ENCODE measurements at places on chromosomes 6 and 20.

GRCh38 chr20:59938221-59938620 lies 1.9 kb downstream of the PPP1R3D start:
- DNase-seq = no peak

- DNase-seq = no peak
Observed at GRCh38 chr6:7540595-7540994, 876 bp upstream of the DSP start.

- no peak for DNase-seq
Observed at GRCh38 chr6:41504466-41505121, 41.6 kb upstream of the FOXP4 start.

- peak; percentile 20 for DNase-seq
Observed at GRCh38 chr6:73200735-73201134, 24.6 kb downstream of the KHDC1L start.

- peak; percentile 95 for DNase-seq
Observed at GRCh38 chr6:14728396-14729024, 517.4 kb upstream of the JARID2 start.

GRCh38 chr6:134247231-134247833 lies 70.6 kb downstream of the SGK1 start:
- no peak for DNase-seq

DNA sequence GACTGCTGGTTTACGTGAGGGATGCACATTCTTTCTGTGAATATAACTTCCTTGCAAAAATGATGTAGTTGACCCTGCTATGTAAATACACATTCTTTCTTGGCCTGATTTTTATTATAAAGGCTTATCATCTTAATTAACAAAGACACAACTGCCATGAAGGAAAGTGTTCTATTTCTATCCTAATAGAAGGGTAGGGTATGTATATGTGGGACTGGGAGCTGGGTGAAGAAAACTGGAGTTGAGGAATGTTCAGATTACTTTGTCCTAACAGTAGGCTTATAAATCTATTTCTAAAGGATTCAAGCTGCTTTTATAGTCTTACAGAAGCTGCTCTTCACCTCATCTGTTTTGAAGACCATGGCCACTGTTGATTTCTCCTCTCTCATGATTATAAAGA lies 76.5 kb upstream of the RGS17 start:
- no peak for DNase-seq

- no peak for DNase-seq
Observed at GRCh38 chr6:142011156-142011555, 121.6 kb upstream of the GJE1 start.
